ENCODE measurements at places on chromosomes 3 and 15. TPM values are rescaled to one million over a fixed set of nuclear protein-coding genes. Genes with fewer than 3 reads are reported as not detected.

TP63 gene
- 2.9 TPM for total RNA-seq

PAK6 gene
- 0.43 TPM for total RNA-seq

ANKRD34C gene
- total RNA-seq, result not detected

EPHA3 gene
- total RNA-seq, result not detected

PLSCR2 gene
- 0.11 TPM for total RNA-seq

CCR1 gene
- total RNA-seq, result 3.7 TPM

LEKR1 gene
- 0.73 TPM for total RNA-seq

GALNT15 gene
- not detected for total RNA-seq

SERINC4 gene
- 0.23 TPM for total RNA-seq

HIGD2B gene
- 0.16 TPM for total RNA-seq

GCNT3 gene
- not detected for total RNA-seq

CCDC54 gene
- total RNA-seq, result not detected

PTH1R gene
- total RNA-seq, result not detected

FANCD2OS gene
- total RNA-seq, result not detected

C3orf62 gene
- total RNA-seq, result 12.7 TPM

UQCRC1 gene
- 180 TPM for total RNA-seq

GOLGA6D gene
- not detected for total RNA-seq

TLR9 gene
- total RNA-seq, result not detected

CEMIP gene
- total RNA-seq, result 0.91 TPM

ADAMTSL3 gene
- 0.07 TPM for total RNA-seq

Measured in T-helper 2 cell treated with Interferon-gamma antibody and Interleukin-4, amounts not matched to agents 100 ng/mL and 5 ng/mL, for 36 hours (primary cell).